ENCODE measurements at places on chromosomes 6 and 20.

GRCh38 chr6:17813542-17813941 is 106.8 kb upstream of the NUP153 start:
- DNase-seq = no peak

DNA sequence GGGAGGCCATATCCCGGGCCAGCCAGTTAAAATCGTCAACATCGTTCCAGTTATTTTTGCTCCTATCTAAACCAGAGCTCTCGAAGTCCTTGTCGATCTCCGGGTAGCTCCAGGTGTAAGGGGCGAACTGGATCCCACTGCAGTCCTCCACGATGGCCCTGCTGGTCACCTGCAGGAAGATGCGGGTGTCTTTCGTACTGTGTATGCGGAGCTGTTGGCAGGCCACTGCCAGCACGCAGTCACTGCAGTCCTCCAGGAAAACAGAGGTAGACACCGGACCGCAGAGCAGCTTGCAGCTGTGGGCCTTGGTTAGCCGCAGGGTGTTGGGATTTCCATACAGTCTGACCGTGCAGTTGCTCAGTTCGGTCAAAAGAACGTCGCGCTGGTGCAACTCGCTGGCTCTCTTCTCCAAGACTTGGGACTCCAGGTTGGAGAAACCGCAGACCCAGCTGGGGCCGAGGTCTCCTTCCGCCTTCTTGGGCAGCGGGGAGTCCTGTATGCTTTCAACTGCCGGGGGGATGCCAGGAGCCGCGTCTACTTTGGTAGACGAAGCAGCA is 742 bp downstream of the TBCC start:
- DNase-seq = no peak

- no peak for DNase-seq
Observed at GRCh38 chr6:16398587-16398986, 160.2 kb downstream of the GMPR start.

DNA sequence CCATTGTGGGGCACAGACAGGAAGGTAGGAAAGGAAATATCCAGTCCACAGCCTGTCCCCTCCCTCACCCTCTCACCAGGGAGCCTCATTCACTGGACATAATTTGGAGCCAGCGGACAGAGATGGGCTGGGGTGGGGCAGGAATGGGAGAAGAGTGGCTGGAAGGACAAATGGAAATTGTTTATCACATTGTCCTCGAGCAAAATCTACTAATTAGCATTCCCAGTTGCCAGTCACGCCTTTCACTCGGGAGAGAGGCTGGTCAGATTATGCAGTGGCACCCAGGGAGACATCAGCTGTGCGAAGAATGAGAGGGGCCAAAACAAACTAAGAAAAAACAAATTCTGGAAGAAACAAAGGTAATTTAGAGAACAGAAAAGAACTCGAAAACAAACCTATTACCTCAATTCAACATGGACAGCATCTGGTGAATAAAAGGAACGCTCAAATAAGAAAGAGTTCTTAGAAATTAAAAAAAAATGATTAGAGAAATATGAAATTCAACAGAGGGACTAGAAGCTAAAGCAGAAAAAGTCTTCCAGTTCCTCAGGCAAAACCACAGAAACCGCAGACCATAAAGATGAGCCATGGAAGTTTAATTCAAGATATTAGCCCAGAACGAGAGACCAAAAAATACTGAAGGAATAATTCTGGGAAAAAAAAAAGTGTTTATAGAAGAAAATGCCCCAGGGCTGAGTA is 108.5 kb upstream of the RALGAPA2 start:
- DNase-seq = no peak

DNA sequence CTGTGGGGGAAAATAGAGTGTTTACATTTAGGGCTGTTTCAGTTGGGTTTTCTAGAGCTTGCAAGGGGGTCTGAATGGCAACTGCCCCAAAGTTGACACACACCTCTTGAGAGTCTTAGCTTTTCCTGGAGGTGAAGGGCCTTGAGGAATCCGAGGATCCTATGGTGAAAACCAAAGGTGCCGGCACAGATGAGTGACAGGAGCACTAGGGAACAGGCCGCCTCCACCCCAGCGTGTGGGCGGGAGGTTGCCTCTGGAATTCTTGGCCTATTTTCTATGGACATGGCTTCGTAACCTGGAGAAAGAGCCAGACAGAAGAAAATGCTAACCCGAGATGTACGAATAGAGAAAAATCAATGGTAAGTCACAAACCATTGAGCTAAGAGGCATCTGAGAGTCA is 283.2 kb upstream of the FOXQ1 start:
- DNase-seq = no peak
